Mammary epithelial cell (primary cell): ENCODE measurements at places on chromosomes 13 and 19. TPM values are rescaled to one million over a fixed set of nuclear protein-coding genes. Genes with fewer than 3 reads are reported as not detected.

The MAST1 gene
- total RNA-seq = 0.50 TPM

The RNF113B gene
- total RNA-seq = not detected

The GAPDHS gene
- total RNA-seq = not detected

DNA sequence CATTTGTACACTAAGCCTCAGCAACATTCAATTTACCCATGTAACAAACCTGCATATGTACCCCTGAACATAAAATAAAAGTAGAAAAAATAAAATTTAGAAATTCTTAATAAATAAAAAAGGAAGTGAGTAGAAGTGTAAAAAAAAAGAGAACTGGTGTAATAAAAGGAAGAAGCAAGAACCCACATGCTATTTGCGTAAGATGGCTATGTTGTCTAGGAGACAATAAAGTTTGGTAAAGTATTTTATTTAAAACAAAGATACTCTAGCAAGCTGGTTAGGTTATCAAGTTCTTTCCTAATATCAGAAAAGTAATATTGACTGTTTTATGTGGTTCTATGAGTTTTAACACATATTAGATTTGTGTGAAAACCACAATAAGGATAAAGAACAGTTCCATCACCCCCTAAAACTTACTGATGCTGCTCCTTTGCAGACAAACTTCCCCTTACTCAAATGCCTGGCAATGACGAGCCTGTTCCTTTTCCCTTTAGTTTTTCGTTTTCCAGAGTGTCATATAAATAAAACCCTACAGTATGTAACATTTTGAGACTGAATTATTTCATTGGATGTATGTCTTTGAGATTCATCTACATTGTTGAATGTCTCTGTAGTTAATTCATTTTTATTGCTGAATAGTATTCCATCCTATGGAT lies 98.9 kb downstream of the TNFSF13B start:
- no peak for DNase-seq

- DNase-seq = no peak
These were observed 363.3 kb downstream of the LIG4 start for GRCh38 chr13:107852072-107852471.

DNA sequence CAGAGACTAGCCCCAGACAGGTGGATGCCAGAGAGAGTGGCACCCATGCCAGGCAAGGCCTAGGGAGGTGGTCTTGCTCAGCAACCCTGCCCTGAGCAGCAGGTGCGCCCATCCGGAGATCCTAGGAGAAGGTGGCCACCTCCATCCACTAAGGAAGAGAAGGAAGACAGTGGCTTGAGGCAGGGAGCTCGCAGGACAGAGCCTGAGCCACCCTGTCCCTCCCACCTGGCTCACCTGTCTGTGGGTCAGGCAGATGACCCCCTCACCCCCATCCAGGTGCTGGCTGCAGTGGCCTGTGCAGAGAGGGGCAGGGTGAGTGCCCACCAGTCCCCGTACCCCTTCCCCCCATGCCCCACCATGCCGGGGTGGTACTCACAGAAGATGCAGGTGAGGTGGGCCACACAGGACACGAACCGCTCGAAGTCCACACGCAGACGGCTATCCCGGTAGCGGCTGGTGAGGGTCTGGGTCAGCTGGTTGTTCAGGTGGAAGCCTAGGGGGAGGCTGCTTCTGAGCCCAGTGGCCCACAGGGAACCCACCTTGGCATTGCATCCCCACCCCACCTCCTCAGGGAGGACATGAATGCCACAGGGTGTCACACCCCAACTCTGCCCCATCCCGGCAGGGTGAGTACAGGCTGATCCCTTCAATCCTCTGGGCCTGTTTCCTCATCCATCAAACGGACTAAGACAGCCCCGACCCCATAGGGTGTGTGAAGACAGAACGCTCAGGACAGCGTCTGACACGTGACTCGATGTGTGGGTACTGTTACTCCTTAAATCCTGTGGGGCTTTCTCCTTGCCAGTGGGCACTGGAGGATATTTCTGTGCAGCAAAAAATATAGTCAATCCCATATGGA lies 13.3 kb downstream of the CAPN12 start:
- no peak for DNase-seq

- no peak for DNase-seq
These were observed 122.5 kb upstream of the SPACA7 start for GRCh38 chr13:112253631-112254030.
